ENCODE measurements at places on chromosomes 4 and X.
A peak's percentile ranks its signal among the peaks of the same experiment; 100 is the strongest.

DNA sequence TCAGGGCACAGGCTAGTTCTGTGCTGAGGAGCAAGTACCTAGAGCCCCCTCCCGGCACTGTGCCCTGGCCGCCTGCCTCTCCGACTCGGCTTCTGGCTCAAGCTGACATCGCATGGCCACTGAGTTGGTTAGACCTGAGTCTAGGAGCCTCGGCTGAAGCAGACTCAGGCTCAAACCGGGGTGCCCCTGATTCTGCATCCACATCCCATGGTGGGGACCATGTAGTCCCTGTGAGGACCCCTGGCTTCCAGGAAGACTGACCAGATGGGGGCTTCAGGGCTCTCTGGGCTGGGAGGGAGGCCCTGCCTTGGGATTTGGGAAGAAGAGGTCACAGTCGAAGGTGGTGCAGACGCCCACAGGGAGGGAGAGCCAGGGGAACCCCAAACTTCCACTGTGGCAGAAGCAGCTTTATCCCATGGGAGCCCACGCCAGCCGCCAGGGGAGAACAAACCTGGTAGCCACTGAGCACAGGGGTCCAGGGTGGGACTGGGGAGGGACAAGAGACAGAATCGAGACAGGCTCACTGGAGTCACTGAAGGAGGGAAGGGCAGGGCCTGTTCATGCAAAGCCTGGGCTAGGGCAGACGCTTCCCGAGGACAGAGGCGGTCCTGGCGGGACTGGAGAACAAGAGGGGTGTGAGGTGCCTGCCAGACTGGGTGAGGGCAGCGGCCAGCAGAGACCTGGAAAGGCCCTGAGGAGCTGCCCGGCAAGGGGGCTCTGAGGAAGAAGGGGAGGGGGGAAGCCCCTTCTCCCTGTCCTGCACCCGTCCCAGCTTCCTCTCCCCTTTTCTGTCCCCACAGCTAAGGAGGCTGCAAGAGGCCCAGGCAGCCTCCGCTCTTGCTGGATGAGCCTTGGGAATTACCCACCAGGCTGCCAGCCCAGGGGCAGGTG is 1.1 kb downstream of the PDE6B start:
- no peak for DNase-seq

GRCh38 chrX:153771415-153772315 is 7.6 kb downstream of the PLXNB3 start:
- DNase-seq, result no peak

DNA sequence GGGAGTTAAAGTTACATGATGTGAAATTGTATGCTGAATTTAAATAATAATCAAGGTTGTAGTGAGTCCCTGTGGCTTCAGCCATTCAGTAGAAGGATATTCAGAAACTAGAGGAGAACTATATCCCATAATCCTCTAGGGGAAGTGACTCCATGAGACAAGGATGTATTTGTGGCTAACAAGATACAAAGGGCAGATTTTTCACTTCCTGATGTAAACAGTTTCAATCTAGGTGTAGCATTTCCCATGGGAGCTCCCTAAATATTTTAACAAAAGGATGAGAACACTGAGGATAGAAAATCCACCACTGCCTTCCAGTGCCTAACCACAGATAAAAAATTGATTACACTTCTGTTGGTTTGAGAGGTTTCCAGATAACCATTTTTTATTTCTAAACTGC is 435.4 kb upstream of the TENM3 start:
- DNase-seq, result no peak

DNA sequence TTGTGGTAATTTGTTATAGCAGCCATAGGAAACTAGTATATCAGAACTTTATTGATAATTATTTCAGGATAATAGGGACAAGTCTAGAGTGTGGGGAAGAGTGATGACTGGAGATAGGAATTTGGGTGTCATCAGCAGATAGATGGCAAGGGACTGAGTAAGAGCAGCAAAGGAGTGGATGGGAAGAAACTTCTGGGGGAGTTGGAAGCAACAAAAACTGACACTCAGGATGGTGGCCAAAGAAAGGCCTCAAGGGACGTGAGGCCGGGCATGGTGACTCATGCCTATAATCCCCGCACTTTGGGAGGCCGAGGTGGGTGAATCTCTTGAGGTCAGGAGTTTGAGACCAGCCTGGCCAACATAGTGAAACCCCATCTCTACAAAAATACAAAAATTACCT is 9.1 kb upstream of the SLC25A5 start:
- DNase-seq, result no peak

DNA sequence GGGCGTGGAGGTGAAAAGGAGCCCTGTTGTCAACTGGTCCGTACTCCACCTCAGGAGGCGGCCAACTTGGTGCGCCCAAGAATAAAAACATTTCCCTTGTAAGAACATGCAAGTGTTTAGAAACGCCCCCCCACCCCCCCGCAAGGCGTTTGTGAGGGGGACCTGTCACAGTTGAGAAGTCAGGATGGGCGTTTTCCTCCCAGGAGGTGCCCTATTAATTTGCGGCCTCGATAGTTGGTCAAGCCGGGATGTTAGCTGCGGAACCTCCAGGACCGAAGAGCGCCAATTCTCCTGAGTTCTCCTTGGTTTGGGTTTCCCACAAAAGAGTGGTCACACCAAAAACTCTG is 651 bp upstream of the SAP30 start:
- peak; percentile 37 for DNase-seq

DNA sequence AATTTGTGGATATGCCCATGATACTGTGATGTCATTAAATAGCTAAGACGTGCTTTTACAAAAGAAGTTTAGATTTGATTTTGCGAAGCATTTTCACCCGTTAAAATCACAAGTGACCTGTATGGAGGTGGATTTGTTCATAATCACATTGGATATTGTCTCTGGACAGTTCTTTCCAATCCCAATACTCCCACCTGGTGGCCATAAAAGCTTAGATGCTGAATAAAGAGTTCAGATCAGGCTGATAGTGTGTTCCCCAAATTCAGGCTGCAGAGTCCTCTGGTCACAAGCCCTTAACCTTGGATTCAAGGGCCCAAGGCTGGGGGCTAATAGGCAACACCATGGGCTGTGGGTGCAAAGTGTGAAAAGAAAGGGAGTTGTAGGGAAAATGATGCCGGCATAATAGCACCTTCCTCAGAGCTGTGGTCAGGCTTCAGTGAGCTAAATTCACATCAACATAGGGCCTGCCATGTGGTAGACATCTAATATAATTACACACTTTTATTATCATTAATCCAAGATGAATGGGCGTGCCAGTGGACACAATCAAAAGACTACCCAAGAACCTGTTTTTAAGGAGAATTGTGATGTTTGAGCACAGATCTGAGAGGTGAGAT is 28.1 kb downstream of the SMIM43 start:
- no peak for DNase-seq

DNA sequence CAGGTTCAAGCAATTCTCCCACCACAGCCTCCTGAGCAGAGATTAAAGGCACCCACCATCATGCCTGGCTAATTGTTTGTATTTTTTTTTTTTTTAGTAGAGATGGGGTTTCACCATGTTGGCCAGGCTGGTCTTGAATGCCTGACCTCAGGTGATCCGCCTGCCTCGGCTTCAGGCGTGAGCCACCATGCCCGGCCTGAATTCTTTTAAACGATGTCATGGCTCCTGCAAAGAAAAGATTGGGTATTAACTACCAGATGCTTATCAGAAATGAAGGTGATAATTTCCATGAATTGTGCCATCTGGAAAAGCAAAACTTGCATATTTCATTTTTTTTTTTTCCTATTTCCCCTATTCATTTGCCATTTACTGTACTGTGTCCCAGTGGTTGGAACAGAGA is 195.7 kb upstream of the IGFBP7 start:
- no peak for DNase-seq

DNA sequence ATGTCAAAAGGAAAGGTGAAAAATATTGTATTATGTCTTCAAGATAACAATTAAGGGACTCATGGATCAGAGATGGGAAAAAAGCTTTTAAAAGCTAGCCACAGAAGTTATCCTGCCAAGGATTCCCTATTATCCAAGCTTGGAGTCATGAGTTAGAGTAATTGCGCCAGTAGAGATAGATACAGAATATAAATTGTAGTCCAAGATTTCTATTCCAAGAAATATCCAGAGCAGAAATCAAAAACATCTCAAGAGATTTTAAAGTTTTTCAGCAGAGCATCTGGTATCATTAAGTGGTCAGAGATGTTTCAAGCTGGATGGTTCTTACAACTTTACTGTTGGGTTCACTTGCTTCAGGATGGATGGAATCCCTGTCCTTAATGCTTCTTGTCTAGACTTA is 186.7 kb downstream of the PCDH18 start:
- no peak for DNase-seq

GRCh38 chr4:98939438-98939837 is 10.5 kb upstream of the EIF4E start:
- no peak for DNase-seq

GRCh38 chrX:111823128-111823527 is 52.9 kb upstream of the TRPC5OS start:
- no peak for DNase-seq

- no peak for DNase-seq
Measured at GRCh38 chrX:2516623-2517022, 15.8 kb upstream of the DHRSX start.

DNA sequence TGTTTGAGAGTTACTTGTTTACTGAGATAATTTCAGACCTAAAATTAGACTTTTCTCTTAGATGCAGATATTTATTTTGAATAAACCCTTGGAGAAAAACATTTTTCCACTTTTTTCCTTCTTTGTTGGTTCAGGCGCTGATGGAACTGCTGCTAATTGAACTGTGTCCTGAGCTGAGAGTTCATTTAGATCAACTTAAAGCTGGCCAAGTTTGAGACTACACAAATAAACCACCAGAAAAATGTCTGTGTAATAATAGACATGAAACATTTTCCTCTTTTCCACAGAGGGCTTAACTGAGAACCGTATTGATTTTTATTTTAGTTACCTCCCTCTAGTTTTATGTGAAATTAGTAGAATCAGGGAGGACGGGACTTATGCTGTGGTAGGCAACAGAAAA is 32.5 kb downstream of the LRP2BP start:
- no peak for DNase-seq

All from activated gamma-delta T cell treated with anti-CD3 and anti-CD28 coated beads, Interleukin-2, amount 50 U/mL, for 16 hours (primary cell).